Activated naive CD4-positive, alpha-beta T cell treated with anti-CD3 and anti-CD28 coated beads, Interleukin-2, amount 50 U/mL, for 16 hours (primary cell): ENCODE measurements at places on chromosomes 16 and 17.

DNA sequence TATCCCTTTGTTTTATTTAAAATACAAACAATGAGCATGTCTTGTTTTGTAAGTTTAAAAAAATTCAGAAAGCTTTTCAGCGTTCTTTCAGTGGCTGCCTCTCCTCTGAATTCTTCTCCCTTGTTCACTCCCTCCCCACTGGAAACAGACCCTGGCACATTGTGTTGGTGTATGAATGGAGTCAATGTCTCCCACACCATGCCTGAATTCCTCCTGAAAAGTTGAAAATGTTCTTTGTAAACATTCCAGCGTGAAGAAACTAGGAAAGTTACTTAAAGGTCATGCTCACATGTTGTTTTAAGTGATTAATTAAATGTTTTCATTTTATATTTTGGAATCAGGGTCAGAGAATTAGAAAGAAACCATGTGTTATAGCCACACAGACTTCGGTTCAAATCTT lies 136.9 kb upstream of the DYNLRB2 start:
- DNase-seq, result no peak

DNA sequence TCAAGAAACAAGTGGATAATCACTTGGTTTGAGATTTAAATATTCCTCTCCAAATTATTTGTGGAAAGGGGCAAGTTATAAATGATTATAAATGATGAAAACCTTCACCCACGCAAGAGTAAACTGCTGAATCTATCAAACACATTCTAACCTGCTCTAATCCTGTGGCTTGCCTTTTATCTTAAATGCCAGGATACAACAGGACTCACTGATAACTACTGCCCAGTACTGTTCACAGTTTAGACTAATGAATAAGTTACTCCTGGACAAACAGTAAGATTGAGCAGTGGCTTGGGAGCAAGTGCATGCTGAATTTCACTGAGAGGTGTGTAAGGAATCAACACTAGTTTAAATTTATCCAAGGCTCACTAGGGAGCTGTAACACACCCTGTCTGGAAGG lies 31.1 kb downstream of the IGF2BP1 start:
- no peak for DNase-seq

- no peak for DNase-seq
Measured at GRCh38 chr17:13721705-13722104, 120.0 kb upstream of the HS3ST3A1 start.

GRCh38 chr16:29958756-29959155 lies 3.1 kb upstream of the TMEM219 start:
- no peak for DNase-seq

DNA sequence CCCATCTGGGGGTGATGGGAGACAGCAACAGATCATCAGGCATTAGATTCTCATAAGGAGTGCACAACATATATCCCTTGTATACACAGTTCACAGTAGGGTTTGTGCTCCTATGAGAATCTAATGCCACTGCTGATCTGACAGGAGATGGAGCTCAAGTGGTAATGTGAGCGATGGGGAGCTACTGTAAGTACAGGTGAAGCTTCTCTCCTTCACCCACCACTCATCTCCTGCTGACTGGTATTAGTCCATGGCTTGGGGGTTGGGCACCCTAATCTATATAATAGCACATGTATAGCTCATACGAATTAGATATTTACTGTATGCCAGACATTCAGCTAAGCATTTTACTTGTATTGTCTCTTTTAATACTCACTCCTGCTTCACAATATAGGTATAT lies 101.7 kb downstream of the MAP2K6 start:
- no peak for DNase-seq

GRCh38 chr16:86740298-86740697 lies 161.9 kb downstream of the FOXL1 start:
- DNase-seq, result no peak

- no peak for DNase-seq
Measured at GRCh38 chr16:25018972-25019617, 3.9 kb upstream of the ARHGAP17 start.

DNA sequence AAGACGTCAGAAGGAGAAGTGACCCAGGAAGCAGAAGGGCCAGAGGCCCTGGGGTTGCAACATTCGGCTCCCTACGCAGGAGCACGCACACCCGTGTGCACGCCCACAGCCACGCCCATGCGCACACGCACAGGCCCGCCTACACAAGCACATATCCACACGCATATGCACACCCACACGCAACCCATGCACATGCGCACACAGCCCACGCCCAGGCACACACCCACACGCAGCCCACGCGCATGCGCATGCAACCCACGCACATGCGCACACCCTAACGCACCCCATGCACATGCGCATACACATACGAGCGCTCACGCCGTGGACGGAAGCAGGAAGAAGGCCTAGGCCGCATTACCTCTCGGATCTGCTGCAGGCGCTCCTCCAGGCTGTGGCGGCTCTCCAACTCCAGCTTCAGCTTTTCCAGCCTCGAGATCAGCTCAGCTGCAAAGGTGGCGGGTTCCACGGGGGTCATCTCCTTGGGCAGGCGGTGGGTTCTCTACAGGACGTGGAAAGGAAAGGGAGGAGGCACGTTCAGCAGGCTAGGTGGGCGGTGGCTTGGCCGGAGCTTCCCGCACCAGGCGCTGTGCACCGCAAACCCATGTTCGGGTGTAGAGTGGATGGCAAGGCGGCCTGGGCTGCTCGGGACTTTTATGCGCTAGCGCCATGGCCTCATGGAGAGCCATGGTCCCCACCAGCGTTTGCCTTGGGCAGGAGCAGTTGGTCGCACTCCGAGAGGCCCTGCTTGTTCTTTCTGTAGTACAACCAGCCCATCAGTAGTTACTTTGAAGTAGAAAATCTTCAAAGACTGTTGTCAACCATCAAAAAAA lies 23.4 kb downstream of the AXIN2 start:
- DNase-seq, result peak; percentile 65

GRCh38 chr17:30812218-30813177 lies 12.0 kb downstream of the CRLF3 start:
- no peak for DNase-seq

DNA sequence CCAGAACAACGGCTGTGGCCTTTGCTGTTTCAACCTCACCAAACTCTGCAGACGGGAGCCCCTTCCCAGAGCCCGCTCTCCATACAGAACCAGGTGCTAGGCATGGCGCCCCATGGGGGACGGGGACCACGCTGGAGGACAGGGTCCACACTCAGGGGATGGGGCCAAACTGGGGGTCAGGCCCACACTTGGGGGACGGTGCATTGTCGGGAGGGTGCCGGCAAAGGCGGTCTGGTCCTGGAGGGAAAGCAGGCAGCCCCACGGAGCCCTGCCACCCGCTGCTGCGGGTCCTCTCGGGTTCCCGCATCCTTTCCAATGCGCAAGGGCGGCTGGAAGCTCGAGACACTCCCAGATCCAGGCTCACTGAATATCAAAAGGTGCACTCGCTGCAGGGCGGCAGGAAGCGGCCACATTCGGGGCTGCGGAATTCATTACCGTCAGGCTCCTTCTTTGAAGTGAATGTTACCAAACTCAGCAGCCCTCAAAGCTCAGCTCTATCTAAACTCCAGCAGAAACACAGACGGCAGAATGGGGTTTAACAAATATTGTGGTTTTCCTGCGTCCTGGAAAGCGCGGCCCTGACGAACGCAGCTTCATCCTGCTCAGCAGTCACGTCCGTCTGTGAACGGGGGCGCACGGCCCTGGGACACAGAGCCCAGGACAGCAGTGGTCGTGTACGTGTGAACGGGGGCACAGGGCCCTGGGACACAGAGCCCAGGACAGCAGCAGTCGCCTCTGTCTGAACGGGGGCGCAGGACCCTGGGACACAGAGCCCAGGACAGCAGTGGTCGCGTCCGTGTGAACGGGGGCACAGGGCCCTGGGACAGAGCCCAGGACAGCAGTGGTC lies 41.3 kb downstream of the LMF1 start:
- no peak for DNase-seq
